NCI-H1105 (cell line): ENCODE measurements at places on chromosomes 2 and 18.

DNA sequence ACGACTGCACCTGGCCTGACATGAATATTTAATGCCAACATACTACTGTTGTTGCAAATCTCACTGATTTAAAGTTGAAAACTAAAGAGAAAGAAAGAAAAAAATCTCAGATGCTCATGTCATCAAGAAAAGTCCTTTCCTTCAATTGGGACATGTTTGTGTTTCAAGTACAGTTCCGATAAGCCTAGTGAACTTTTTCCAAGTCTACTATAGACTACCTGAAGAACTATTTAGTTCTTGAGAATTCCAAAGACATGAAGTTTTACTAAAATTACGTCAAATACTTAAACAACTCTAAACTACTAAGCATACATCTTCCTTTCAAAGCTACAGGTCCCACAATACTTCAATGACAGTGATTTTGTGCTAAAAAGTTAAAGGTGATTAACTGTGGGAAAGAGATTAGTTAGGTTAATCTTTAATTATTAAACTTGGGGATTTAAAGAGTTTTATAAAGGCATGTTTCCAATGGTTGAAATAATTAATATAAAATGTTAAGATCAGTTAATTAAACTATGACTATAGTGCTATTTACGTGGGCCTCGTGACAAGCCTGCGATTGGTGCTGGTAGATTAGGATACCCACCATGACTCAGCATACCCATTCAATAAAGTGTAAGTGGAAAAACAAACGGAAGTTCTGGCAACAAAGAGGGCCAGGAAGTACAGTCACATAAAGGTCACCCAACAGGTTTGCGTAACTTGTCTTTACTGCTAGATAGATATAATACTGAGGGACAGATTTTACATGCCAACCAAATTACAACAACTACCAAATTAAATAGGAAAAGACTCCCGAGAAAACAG is 55.5 kb downstream of the SEPTIN10 start:
- DNase-seq: no peak

- no peak for DNase-seq
These were observed 4.7 kb downstream of the OSR1 start for GRCh38 chr2:19353721-19354050.

DNA sequence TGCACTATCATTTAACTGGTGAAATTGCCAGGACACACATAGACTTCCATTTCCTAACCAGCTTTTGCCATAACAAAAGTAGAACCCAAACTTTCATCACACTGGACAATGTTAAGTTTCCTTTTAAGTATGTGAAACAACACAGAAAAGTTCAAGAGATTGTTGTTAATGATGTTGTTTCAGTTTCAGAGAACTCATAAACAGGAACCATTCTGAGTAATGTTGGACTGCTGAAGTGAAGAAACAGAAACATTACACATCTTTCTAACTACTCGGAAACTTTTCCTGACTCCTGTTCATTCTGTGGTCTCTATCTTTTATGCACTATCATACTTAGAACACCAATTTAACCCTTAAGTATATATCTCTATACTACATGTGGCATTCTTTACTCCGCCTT is 179.2 kb downstream of the RIT2 start:
- DNase-seq: no peak

DNA sequence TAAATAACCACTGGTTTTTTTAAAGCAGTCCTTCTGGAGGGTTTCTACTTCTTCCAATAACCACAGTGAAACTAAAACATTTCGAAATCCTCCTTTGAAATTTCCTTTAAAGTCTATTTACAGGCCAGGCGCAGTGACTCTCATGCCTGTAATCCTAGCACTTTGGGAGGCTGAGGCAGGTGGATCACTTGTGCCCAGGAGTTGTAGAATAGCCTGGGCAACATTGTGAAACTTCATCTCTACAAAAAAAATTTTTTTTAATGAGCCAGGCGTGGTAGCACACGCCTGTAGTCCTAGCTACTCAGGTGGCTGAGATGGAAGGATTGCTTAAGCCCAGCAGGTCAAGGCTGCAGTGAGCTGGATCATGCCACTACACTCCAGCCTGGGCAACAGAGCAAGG is 15.2 kb downstream of the KIDINS220 start:
- DNase-seq: no peak

DNA sequence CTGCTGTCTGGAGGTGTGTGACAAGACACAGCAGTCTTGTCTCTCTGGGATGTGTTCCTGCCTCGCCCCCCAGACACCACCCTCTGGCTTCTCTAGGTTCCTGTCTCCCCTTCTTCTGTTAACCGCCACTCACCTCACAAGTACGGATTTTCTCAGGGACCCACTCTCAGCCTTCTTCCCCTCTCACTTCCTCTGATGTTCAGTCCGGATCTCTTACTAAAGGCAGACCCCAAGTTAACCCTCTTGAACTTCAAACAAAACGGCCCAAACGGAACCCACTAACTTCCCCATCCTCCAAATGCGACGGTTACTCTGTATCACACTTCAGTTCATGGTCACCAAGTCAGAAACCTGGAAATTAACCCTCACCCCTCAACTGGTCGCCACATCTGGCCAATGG is 32.0 kb downstream of the B4GALT6 start:
- no peak for DNase-seq

DNA sequence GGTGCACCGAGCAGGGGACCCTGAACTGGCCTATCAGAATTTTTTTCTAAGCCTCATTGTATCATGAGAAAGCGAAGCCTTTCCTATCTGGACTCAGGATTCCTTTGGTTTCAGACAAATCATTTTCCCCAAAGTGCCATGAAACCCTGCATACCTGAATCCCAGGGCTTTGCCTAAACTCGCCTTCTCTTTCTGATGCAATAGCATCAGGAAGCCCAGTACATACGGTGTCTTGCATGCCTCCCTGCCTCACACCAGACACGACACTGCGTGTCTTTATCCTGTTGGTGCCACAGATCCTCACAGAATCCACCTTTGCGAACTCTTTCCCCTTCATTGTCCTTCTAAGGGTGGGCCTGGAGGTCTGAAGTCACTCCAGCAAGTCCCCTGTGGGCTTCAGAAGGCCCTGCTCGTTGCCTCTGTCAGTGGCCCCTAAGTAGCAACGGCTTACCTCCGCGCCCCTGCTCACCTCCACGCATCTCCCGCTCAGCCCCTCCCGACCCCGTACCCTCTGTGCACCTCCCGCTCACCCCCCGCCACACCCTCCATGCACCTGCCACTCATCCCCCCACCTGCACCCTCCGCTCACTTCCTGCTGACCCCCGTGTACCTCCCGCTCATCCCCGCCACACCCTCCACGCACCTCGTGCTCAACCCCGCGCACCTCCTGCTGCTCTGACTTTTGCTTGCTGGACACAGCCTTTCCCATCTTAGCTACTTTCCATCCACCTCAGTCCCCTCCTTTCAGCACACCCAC is 83.4 kb downstream of the TPGS2 start:
- no peak for DNase-seq

- no peak for DNase-seq
These were observed 45.8 kb downstream of the TSHZ1 start for GRCh38 chr18:75256376-75256775.

- DNase-seq: no peak
These were observed 127.0 kb upstream of the BCL2L11 start for GRCh38 chr2:110993557-110994231.

DNA sequence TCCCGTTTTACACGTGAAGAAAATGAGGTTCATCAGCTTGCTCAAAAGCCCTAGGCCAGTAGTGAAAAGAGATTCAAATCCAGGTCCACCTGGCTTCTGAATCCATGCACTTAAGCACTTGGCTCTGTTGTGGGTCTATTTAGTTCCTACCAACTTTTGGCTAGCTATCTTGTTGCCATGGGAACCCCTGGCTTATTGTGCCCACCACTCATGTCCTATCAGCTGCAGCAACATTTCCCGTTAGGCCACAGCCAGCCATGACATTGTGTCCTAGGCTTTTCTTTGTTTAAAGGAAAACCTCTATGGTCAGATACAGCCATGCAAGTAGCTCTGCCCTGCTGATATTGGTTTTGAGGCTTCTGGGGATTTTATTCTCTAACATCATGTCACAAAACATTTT is 49.8 kb downstream of the PLEK start:
- peak; percentile 29 for DNase-seq

DNA sequence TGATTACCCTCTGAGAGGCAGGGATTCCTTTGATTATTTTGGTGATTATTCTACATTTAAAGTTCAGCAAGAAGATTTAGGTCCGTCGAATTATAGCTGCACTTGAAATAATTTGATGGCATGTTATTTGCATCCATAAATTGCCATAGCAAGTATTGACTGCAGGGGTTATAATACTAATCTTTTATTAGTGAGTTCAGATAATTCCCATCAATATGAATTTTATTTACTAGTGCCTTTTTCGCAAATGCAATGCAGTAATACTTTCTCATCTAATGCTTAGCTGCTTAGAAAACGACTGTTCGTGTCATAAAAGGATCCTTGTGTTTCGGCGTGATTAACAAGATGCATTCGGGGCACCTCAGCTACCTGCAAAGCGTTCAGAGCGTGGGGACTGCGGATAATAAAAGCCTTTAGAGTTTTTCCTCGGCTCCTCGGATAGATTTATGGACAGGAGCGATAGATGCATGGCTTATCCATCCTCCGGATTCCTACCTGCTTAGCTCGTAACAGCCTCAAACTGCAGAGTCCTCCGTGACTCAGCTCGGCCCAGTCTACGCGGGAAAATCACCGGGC is 2.5 kb upstream of the GBX2 start:
- no peak for DNase-seq

DNA sequence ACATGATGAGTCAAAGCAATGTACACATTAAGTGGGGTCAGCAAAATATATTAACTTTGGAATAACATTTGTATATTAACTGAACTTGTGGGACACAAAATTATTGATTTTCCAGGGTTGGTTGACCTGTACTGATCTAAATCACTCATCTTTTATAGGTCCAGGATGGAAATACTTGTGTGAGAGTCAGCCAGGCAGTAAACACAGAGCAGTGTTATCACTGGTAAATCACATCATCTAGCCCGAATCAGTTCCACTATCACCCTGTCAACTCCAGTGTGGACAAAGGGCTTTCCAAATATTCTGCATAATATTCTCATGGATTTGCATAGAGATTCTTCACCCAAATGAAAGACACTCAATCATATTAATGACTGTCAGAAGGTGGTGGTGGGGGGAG is 295.7 kb downstream of the LRP1B start:
- DNase-seq: no peak

DNA sequence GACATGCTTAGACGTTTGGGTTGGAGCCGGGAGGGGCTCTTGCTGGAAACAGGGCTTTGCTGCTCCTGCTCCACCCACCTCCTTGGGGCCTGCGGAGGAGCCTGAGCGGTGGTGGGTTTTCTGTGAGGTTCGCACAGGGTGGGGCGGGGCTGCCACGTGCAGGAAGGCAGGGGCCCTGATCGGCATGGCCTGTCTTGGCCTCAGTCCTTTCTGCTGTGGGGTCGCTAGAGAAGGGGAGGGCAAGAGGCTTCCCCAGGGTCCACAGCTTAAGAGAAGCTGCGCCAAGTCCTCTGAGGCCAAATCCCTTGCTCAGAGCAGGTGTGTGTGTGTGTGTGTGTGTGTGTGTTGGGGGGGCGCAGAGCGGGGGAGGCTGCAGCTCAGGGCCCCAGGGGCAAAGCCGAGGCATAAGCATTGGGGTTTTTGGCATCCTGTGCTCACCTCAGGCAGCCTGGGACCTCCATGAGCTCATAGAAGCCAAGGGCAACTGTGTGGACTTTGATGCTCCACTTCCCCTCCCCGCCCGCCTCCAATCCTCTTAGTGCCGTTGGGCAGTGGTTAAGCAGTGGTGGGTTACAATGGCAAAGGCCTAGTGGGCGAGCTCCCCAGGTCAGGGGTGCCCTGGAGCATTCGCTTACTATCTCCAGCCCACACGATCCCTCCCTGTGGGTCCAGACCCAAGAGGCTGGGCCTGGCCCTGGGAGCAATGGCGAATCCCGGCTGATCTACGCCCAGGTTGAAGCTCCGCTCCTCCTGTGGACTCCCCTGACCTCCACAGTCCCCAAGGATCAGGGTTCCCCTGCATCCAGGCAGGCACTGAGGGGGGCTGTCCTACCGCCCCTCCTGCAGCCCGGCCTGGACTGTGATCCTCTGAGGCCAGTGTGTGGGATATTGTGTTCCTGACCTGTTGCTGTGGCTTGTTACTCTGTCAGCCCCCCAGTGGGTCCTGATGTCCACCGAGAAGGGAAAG is 28.9 kb downstream of the TOGARAM2 start:
- DNase-seq: no peak

DNA sequence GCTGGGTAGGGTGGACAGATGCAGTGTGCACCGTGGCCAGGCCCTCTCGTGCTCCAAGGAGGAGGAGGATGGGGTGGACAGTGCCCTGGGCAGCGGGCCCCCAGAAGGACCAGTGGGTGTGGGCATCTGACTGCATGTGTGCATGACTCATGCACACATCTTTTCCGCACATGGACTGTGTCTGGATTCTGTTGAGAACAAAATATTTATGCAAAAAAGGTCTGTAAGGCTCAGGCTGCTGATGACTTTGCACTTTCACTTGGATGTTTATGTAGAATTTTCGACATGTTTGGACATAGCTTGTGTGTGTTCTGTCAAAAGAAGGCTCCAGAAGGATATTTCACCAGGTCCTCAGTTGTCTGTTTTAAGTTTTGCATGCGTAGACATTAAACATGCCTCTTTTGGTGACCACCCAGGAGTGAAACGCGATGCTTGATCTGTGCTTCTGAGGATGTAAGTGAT is 45.6 kb downstream of the MTCL1 start:
- DNase-seq: no peak

DNA sequence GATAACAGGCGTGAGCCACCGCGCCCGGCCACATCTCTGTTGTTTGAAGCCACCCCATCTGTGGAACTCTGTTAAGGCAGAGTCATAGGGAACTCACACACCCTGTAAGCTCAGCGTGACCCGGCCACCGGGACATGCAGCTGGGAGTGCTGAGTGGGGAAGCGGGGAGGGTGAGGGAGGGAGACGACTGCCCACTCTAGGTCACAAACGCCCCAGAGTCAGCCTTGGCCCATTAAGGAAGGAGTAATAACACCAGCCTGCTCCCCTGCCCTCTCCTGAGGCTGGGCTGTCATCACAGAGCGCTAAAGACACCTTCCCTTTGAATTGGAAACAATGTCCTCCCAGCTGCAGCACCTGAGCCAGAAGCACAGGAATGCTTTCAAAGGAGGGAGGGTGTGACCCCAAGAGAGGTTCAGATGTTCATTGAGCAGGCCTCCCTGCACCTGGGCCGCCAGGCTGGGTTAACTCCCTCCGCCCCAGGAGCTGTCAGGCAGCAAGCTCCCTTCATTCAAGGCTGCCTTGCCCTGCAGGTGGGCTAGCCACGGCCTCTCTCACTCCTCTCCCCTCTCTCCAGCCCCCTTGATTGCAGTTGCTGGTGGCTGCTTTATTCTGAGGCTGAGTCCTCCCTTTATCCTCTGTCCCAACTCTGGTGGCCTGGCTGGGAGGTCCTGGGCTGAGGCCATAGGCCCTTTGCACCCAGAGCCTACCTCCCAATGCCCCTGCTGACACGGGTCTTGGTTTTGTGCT is 77.2 kb upstream of the HPCAL1 start:
- no peak for DNase-seq

DNA sequence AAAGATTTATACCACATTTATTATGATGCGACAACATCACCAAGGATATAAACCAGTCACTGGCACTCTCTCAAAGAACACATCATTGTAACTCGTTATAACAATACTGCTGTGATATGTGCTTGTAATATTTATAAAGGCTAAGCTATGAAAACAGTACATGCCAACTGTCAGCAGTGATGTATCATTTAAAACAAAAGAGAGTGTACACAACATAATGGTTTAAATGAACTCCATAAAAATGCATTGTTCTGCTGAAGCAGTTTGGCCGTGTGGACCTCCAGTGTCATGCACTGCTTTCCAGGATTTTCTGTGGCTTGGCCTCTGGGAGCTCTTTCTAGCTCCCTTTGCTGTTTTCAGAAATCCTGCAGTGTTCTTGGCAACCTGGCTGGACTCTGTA is 215.6 kb downstream of the MTX2 start:
- DNase-seq: no peak

- DNase-seq: no peak
These were observed 247.6 kb upstream of the TNP1 start for GRCh38 chr2:217107480-217107879.
